ENCODE measurements at places on chromosomes 2 and 18.
A peak's percentile ranks its signal among the peaks of the same experiment; 100 is the strongest.

DNA sequence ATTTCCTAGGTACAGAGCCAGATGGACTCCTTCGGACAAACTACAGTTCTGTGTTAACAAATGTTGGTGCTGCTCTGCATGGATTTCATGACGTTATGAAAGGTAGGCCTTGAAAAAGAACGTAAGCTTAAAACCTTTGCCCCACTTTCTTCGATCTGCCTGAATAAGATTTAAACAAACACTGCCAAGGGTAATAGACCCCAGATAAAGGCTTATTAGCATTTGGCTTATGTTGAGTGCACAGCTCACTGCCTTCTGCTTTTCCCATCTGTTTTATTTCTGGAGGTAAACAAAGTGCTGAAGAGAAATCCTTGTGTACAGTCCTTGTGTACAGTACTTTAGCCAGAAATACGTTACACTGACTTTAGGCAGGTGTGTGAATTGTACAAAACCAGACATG is 50.0 kb upstream of the STON1 start:
- DNase-seq: no peak

- no peak for DNase-seq
These were observed 87.0 kb upstream of the KCNH7 start for GRCh38 chr2:162925595-162925994.

DNA sequence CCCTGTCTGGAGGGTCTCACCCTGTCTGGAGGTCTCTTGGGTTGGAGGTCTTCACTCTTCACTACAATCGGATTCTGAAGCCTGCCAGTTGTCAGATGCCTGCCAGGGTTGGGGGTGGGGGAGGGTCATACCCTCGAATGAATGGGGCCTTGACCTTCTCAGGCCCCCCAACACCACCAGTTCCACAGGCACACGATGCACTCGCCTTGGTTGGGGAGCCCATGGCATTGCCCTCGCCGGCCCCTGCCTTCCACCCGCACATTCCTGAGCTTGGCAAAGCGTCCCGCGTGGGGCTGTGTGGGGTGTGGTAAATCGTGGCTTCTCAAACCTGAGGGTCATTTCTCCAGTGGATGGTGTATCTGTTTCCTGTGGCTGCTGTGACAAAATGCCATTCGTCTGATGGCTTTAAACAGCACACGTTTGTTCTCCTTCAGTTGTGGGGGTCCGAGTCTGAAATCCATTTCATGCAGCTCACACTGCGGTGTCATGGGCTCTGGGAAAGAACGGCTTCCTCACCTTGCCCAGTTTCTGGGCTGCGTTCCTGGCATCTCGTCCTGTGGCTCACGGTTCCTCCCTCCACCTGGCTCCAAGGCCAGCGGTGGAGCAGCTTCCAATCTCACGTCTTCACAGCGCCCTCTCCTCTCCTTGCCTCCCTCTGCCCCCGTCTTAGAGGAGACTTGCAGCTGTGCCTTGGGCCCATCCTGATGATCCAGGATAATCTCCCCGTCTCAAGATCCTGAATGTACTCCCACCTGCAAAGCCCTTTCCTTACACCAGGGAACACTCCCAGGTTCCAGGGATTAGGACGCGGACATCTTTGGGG is 38.0 kb upstream of the HPCAL1 start:
- DNase-seq: no peak

DNA sequence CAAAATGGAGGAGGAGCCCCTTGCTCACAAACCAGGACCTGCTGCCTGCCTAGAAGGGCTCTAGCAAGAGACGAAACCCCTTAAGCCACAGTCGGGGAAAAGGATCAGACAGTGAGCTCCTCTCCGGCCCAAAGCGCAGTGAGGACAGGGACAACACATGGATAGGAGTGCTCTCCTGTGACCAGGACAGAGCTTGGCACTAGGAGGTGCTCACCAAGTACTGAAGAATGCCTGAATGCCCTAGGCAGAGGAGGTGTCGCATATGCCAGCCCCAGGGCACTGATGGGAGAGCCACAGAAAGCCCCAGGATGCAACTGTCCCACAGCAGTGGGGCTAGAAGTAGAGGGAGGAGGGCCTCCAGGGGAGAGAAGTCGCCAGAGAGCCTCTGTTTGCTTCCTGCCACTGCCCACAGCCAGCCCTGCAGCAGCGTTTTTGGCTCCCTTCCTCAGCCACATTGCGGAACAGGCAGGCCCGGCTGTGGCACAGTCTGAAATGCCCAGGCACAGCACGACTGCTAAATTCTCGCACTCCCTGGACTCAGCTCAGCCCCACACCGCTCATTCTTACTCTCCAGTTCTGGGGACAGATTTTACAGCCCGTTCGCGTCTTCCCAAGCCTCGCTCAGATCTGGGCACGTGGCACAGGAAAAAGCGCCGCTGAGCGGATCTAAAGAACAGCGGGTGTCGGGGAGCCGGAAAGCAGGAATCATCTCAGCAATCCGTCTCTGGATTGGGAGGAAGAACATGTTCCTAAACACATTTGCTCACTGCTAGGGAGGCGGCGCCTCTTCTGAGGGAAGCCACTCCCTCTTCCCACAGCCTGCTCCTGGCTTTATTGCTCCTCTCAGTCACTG is 98.7 kb upstream of the POU3F3 start:
- DNase-seq: no peak

- no peak for DNase-seq
These were observed 120.5 kb upstream of the POU3F3 start for GRCh38 chr2:104733226-104733943.

- no peak for DNase-seq
These were observed 2.4 kb upstream of the EVX2 start for GRCh38 chr2:176085861-176086771.

- no peak for DNase-seq
These were observed 109.8 kb downstream of the EN1 start for GRCh38 chr2:118737684-118738083.

DNA sequence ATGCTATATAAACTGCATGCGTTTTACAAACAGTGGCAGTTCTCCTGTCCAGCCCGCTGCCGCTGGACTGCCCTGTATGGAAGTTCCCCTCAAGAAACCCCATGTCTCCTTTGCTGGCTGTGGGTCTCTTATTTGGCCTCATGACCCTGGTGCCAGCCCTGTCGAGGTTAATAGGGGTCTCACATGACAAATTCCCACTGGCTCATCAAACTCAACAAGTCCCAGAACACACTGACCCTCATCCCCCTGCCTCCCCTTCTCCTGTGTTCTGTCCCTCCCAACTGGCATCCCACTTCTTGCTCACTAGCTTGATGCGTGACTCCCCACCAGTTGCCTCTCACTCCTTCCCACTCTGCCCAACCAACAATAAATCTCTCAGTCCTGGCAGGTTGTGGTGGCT is 137.6 kb upstream of the HS6ST1 start:
- DNase-seq: no peak

DNA sequence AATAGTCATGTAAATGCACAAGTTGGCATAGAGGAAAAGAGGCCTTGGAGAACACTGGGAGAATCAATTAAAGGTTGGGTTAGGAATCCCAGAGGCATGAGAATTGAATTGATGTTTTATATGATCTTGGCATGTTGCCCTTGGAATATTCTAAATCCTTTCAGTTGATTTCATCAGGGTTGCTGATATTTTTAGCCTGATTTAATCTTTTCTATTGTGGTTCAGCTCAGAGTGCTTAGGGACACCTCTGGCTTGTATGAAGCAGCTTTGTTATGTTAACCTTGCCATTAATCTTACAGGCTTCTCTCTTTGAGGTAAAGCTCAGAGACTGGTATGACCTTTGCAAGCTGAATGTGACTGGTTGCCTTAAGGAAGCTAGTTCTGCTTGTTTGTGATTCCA is 64.4 kb upstream of the LYPD6B start:
- no peak for DNase-seq

GRCh38 chr2:143704451-143705106 is 575.4 kb downstream of the ARHGAP15 start:
- DNase-seq: no peak

GRCh38 chr2:75870651-75871137 is 160.0 kb upstream of the GCFC2 start:
- DNase-seq: no peak

- peak; percentile 24 for DNase-seq
These were observed at the start of gene INPP1 for GRCh38 chr2:190343536-190344275. TSS of gene INPP1 (plus strand) at chr2:190343589. CDS start at chr2:190360103, 16,514 bp downstream.

Data from CD4-positive, alpha-beta T cell treated with Interleukin-2 at 100 ng/mL for 4 hours (primary cell).